ENCODE measurements at places on chromosomes 5 and 9.

GRCh38 chr5:147530530-147531389 lies 20.9 kb upstream of the DPYSL3 start:
- peak; percentile 68 for DNase-seq

DNA sequence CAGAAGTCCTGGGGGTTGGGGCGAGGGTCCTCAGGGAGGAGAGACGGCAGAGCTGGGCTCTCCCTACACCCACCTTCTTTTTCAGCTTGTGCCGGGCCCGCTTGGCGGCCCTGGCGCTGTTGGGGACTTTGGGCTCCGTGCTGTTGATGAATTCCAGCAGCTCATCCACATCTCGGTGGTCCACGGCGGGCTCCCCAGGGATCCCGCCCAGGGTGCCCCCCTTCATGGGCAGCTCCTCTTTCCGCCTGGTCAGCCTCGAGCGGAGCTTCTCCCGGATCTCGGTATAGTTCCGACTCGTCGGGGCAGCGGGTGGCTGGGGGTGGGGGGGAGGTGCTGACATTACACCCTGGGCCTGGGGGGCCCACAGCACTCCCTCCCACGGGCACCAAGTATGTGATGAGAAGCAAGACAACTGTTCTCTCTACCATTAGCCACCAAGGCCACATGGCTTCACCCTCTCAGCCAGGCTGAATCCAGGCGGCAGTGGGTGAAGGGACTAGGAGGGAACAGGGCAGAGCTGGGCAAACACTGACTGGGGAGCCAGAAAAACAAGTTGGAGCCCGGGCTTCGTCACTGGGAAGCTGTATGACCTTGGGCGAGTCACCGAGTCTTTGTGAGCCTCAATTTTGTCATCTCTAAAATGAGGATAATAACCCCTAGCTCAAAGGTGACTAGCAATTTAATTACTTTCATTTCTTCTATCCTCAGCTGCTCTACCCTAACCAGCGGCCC lies 14.6 kb upstream of the DDX41 start:
- no peak for DNase-seq

- no peak for DNase-seq
Observed at GRCh38 chr5:106720367-106720766, 950.4 kb downstream of the EFNA5 start.

DNA sequence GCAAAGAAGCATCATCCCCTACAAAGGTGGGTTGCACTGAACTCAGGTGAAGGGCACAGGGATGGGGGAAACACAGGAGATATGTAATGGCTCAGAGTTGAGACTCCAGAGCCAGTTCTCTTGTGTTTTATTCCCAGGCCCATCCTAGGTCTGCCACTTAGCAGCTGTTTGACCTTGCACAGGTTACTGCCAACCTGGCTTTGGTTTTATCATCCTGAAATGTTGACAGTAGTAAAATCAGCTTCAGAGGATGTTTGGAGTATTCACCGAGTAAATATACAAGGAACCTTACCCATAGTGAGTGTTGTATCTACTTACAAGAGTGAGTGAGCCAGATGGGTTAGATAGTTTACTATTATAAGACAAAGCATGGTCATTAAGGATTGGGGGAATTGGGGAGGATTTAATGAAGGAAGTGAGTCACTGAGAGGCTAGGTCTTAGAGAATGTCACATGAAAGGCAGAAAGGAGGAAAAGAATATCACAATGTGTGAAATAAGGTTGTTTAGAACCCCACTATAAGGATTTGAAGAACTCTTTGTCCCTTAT lies 141.3 kb downstream of the MAN2A1 start:
- DNase-seq, result no peak

DNA sequence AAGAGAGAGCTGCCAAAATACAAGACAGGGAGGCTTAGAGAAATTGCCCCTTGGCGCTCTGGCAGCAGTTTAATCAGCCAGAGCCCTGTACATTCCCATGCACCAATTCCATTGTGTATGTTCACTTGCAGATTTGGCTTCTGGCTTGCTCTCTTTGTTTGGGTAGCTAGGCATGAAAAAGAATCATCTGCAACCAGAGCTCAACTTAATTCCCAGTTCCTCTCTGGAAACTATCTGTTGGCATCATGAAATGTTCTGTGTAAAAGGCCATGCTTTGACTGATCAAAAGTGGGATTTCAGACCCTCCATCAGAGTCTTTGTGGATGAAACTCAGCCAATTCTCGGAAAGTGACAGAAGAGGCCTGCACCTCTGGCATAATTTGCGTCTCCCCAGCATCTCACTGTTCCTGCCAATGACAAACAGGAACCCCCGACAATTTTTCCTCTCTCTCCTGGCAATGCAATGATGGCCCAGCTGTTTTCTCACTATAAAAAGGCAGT lies 53.8 kb upstream of the RAD23B start:
- no peak for DNase-seq

DNA sequence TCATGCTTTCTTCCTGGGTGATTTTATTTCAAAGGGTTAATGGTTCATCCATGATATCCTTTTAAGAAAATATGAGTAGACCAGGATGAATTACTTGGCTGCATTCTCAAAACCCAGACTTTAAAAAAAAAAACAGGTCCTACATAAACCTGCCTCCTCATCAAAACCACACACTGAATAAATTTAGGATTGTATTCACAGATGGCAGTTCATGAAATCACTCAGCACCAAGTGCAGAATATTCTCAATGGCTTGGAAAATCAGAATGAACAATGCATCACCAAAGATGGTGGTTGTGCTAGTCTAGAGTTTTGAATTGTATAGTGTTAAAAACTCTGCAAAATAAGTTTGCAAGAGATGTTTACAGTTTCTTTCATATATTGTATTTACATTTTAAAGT lies 145.4 kb upstream of the GRAMD2B start:
- DNase-seq, result no peak

DNA sequence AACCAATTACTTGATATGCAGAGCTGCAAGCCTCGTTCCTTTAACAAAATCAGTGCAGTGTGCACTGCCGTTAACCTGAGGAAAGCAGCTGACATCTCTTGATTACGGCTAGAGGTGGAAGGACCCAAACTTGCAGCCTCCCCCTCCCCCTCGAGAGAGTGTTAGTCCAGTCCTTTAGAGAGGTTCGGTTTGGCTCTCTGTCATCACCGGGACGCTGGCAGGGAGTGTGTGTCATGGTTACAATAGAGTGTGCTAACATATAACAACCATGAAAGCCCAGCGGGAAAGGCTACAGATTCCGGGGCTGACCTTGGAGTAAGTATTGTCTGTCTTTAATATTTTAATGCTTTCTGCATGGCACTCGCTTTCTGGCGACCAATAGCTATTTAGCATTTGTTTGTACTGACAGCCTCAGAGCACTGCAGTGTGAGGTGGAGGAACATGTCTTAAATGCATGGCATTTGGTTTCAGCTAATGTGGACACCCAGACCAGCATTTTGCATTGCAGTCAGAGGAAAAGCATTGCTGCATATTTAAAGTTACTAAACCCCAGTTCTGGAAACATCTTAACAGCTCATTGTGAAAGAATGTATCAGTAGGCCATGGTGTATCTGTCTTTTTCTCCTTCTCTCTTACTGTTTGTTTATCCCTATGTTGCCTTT lies 237.5 kb downstream of the CD180 start:
- peak; percentile 27 for DNase-seq

DNA sequence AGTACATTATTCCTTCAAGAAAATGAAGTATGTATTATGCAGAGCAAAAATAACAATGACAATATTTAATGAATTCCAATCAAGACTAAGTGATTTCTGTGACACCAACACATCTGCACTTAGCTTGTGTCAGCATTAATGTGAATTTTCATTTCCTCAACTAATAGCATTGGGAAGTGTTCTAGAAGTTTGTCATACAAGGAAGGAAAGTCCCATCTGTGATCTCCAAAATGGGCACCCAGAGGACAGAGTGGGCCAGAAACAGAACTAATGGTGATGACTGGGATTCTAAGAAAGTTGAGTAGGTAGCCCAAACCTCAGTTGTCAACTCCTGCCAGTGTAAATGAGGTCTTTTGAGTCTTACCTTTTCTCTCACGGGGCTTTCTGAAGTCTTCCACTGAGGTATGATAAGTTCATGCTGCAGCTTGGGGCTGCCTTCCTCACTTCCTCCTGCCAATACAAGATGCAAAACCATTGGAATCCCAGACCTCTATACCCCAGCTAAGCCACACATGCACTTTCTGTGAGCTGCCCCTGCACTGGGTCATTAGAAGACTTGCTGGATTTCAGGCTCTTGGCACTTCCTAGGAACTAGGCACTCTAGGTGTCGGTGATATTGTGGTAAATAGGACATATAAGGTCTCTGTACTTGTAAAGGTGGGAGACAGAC lies 4.9 kb downstream of the ADAM19 start:
- no peak for DNase-seq

GRCh38 chr5:175795959-175796358 lies 75.4 kb upstream of the CPLX2 start:
- no peak for DNase-seq

GRCh38 chr9:134223591-134224122 lies 59.3 kb upstream of the RNU6ATAC start:
- no peak for DNase-seq

DNA sequence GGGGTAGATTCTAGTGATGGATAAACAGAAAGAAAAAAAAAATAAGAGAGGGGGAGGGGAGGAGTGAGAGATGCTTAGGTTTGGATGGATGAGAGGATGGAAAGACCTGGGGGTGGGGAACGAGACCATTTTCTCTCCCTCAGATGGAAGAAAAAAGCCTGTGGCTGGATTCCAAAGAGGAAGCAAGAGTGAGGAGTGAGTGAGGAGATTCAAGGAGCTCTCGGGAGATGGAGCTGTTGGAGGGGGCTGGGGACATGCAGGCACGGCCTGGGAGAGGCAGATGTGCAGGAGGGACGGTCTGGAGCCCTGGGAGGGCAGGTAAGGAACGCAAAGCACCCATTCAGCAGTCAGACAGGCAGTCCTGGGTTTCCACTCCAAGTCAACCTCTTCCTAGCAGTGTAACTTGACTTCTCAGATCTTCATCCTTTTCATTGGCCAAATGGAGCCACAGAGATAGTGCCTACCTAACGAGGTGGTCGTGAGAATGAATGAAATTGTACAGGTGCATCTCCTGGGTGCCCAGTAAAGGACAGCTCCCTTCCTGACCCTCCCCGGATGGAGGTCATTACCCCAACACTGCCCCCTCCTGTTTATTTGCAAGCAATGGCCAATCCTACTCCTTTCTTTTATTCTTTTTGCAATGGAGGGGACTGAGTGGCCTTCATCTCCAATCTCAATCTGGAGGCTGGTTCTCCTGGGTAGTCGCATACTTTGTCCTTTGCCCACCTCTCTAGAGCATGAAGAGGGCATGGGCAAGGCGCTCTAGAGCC lies 52.2 kb downstream of the PCDH1 start:
- no peak for DNase-seq

- DNase-seq, result no peak
Observed at GRCh38 chr5:105903069-105903468, 1767.7 kb downstream of the EFNA5 start.

DNA sequence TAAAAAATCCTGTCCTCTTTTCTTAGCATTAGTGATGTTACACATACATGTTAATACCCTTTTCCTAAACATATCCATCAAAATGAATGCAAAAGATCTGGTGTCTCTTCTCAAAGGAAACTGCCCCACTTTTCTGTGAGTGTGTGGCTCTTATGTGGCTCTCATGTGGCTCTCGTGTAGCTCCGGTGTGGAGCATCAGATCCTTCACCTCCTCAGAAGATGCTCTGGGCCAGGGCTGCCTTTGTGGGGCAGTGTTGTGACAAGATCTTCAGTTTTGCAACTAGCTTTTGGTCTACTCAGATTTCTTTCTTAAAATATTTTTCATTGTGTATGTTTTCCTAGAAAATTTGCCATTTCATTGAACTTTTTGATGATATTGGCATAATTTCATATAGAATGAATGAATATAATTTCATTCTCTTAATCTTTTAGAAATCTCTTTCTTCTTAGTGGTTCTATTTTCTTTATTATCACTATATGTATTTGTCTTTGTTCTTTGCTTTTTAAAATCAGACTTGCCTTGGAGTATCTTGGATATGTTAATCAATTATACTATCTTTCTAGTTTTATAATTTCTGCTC lies 19.4 kb downstream of the GARNL3 start:
- peak; percentile 24 for DNase-seq

GRCh38 chr5:98349251-98349989 lies 424.0 kb upstream of the RGMB start:
- DNase-seq, result no peak

GRCh38 chr9:2214707-2215106 lies 199.6 kb downstream of the SMARCA2 start:
- DNase-seq, result no peak

- no peak for DNase-seq
Observed at GRCh38 chr9:76464706-76465105, 5.7 kb downstream of the GCNT1 start.

- DNase-seq, result no peak
Observed at GRCh38 chr5:173294673-173295320, 33.4 kb downstream of the STC2 start.

DNA sequence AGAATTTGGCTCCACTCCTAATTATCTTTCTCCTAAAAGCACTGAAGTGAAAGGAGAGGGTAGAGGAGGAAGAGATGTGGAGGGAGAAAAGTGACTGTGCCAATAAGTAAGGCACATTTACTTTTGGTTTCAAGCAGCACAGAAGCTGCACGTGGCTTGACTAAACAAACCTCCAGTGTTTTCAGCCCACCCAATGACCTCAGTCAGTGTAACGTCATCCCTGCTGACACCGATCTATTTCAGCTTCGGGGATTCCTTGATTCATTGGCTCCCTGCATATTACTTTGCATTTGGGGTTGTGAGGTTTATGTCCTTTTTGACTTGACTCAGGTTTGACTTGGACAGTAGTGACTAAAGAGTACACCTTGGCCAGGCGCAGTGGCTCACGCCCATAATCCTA lies 35.6 kb upstream of the NIM1K start:
- no peak for DNase-seq

DNA sequence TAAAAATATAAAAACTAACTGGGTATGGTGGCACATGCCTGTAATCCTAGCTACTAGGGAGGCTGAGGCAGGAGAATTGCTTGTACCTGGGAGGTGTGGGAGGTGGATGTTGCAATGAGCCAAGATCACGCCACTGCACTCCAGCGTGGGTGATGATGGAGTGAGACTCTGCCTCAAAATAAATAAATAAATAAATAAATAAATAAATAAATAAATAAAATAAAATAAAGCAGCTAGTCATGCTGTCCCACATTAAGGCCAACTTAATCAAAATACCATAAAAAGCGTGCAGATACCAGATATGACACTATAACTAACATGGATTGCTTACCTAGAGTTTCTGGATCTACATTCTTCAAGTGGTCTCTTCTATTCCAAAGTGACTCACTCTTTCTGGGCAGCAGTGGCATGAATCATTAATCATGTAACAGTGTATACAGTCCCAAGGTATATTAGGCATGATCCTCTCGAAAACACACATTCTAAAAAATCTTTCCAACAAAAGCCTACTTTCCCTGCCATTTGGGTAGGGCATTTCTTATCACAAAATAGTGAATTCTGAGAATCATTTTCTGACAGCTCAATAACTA lies 187.1 kb downstream of the ELAVL2 start:
- no peak for DNase-seq

GRCh38 chr9:132042324-132042723 lies 37.3 kb downstream of the MED27 start:
- DNase-seq, result peak; percentile 87

GRCh38 chr9:259405-260404 lies 45.0 kb downstream of the DOCK8 start:
- no peak for DNase-seq
